ENCODE measurements at places on chromosomes 2 and 18. TPM values are rescaled to one million over a fixed set of nuclear protein-coding genes. Genes with fewer than 3 reads are reported as not detected.

DNA sequence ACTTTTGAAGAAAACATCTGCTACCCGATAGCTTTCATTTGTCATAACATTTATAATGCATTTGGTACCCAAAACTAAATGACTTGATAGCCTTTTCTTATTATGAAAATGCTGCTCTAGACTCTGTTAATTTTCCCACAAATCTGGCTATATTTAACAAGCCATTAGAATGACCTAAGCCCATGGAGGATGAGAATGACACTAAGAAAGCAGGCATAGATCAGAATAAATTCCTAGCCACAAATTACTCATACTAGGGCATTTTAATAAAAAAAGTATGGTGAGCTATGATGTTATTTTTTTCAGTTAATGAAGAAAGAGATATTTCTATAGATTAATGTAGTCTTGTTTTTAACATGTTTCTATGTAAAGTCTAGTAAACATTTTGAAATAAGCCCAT, 1728.3 kb downstream of the SUCLG1 start:
- DNase-seq = no peak

DNA sequence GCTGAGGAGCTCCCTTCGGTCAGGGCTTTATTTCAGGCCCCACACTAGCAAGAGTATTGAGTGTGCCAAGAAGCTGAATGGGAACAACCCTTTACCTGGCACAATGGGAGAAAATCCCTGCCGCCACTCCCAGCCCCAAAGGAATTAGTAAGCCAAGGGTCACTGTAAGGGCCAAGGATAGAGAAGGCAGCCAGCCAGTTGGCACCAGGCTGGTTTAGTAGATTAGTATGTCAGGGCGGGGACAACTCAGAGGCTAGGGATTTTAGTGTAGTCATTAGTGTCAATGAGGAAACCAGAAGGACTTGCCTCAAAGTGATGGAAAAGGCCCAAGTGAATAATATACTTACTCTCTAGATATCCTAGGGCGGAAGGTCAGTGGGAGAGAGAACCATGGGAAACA, 34.9 kb upstream of the CYP26B1 start:
- DNase-seq = no peak

DNA sequence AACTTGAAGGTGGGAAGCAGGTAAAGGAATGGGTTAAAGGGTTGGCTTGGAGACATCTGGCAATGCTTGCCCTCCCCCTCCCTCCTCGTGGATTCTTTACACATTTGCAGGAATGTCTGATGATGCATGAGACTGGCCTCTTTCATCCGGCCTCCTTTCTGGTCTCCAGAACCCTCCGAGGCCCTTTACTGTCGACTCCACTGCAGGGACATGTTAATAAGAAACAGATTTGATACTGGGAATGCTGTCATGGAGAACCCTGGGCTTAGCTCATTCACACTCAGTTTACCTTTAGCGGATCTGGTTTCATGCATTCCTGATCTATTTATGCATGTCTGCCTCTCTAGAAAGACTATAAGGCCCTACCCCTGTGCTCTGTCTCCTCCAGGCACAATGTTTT, 238.7 kb downstream of the TGIF1 start:
- no peak for DNase-seq

GRCh38 chr18:1304392-1304992, 399.8 kb downstream of the ADCYAP1 start:
- DNase-seq = no peak

DNA sequence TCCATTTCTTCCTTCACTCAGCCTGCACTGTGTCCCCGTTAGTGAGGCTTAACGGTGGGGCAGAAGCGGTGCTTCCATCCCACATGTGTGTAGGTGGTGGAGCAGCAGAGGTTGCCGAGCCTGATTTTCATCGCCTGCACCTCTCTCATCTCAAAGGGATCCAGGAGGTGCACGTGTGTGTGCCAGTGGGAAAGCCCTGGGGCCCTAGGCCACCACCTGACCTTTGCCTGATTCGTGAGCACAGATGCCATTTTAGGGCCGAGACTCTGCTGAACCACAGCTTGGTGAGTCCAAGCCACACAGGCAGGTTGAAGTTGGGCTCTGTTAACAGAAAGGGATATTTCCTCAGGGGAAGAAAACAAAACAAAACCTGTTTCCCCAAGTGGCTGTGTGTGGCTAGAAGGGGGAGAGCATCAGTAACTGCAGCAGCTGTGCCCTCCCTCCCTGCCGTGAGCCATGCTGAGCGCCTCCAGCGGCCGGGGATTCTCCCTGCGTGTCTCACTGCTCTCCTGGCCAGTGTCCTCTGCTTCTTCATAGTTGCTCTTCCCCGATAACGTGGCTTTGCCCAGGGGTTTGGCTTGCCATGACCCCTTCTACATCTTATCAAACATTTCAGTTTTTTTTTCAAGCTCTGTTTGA, 81.5 kb downstream of the MAPRE2 start:
- DNase-seq = no peak

- no peak for DNase-seq
Measured at GRCh38 chr18:52289392-52289791, 50.6 kb upstream of the DCC start.

DNA sequence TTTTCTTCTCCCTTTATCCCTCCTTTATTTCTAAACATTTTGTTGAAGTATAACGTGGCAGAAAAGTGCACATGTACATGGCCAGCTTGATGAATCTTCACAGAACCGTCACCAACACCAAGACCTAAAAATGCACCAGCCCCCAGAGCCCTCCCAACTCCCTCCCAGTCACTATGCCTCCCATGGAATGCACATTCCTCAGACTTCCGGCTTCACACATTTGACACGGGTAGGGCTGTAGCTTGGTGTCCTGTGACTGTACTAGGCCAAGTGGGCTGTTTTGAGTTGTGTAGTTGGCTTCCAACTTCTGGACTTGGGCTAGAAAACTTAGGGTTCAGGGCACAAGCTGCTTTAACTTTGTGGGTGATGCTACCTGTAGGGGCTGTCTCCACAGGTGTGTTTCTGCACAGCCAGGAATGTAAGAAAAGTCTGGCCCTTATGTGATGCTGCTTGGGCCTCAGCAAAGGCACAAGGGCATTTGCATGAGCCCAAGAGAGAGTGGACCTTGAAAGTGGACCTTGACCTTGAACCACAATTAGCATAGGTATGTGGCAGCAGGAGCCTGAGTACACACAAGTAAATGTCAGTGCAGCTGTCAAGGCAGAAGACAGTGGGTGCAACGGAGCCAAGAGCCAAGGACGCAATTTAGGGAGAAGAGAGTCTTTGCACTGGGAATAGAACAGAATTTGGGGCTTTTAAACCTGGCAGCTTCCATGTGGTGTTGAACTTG, 78.4 kb downstream of the SEPTIN10 start:
- DNase-seq = no peak

- no peak for DNase-seq
Measured at GRCh38 chr2:160670618-160671017, 177.0 kb upstream of the RBMS1 start.

DNA sequence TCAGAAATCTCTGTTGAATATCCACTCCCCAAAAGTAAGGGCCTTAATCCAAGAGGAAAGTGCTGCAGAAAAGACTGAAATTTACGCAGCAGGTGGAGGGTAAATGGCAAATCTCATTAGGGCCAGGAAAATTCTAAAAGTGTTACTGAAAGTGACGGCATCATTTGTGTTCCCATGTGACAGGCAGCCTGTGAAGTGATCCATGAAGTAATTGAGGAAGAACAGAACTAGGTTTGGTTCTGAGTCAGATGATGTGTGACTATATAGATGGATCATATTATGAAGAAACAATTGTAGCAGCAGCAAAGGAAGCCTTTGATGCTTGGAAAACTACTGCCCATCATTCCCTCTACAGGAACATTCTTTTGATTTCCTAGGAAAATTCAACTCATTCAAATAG, 401.2 kb downstream of the TGIF1 start:
- no peak for DNase-seq

GRCh38 chr2:131014141-131014540, 79.1 kb downstream of the FAM168B start:
- no peak for DNase-seq

DNA sequence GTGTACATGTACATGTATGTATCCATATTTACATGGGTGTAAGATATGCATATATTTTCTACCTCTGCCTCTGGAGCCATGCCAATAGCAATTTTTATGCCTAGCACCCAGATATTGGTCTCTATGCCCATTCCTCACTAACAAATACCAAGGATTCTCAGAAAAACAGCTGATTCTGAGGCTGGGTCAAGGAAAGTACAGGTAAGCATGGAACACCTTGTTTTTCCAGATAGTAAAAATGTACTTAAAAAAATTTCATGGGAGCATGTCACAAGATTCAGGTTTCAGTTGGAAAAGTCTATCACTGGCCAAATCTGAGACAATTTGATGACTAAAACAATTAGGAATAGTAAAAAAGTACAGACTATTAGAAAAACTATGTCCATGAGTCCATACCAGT, 114.5 kb upstream of the MAPRE2 start:
- no peak for DNase-seq

GRCh38 chr2:45342-46130, 769 bp downstream of the FAM110C start:
- DNase-seq = no peak

- no peak for DNase-seq
Measured at GRCh38 chr2:106342831-106343251, 125.4 kb downstream of the RGPD3 start.

DNA sequence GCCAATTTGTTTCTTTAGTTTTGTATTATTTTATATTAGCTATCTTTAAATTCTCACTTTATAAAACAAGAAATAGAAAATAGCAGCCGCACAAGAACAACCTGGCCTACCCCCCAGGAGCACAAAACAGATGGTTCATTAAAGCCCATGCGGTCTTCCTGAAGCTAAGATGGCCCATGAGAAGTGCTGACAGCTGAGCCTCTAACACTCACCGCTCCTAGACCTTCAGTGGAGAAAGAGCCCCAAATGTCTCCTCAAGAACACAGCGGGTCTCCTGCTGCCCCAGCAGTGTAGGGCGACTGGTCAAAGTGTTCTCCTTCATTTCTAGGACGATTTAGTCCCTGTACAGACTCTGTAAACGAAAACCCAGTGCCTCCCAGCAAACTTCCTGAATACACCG, 45.1 kb downstream of the LPIN2 start:
- no peak for DNase-seq

GRCh38 chr2:2717406-2717805, 386.3 kb upstream of the MYT1L start:
- no peak for DNase-seq

GRCh38 chr2:95166065-95166763, 605 bp downstream of the ZNF2 start:
- no peak for DNase-seq

DNA sequence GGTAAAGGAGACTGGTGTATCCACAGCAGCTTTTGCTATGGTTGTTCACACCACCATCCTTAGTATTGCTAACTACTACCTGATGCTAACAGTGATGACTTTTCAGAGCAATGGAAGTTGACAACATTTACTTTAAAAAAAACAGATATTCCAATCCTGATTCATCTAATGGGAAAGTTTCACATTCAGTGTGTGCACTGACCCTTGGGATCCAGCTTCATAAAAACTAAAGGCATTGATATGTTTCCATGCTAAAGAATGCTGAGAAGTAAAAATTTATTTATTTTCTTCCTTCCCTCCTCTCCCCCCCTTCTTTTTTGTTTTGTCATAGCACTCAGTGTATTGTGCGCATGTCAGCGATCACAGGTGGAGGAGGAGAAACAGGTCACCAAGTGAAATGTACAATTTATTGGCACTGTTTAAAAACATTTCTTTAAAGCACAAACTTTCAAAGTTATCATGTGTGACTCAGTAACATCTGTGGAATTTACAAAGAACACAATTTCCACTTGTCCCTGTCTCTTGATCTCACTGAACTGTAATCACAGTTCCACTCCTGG, 229.9 kb downstream of the ALK start:
- no peak for DNase-seq

DNA sequence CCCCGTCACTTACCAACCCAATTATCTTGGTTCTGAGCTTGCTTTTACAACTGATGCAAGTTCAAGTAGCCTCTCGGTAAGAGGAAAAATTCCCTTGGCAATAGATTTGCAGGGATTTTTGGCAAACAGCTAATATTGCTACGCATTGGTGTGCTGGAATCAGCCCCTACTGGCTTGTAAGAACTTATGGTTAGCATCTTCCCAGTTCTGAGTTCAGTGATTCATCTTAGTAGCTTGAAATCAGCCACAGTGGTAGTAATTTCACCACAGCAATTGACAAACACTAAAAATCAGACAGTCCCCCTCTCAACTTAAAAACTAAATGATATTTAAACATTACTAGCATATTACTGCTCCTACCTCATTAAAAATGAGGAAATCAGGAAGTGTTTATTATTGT, 5.9 kb upstream of the RAX start:
- DNase-seq = no peak

Gene HDHD2
- polyA plus RNA-seq = 47.0 TPM

Gene FABP1
- 21.1 TPM for polyA plus RNA-seq

Gene C2orf72
- polyA plus RNA-seq = 6.2 TPM

Gene CFAP221
- 27.6 TPM for polyA plus RNA-seq

Gene VWA3B
- polyA plus RNA-seq = 0.25 TPM

Gene IL36B
- polyA plus RNA-seq = not detected

All from left renal cortex interstitium (tissue), 4 donors.